Left ventricle myocardium inferior (tissue), 1 donor: ENCODE measurements at places on chromosomes 12 and 14. TPM values are rescaled to one million over a fixed set of nuclear protein-coding genes. Genes with fewer than 3 reads are reported as not detected.

Gene APOF
- not detected for total RNA-seq

GRCh38 chr14:53360829-53361228 lies 207.7 kb upstream of the DDHD1 start:
- no peak for DNase-seq

DNA sequence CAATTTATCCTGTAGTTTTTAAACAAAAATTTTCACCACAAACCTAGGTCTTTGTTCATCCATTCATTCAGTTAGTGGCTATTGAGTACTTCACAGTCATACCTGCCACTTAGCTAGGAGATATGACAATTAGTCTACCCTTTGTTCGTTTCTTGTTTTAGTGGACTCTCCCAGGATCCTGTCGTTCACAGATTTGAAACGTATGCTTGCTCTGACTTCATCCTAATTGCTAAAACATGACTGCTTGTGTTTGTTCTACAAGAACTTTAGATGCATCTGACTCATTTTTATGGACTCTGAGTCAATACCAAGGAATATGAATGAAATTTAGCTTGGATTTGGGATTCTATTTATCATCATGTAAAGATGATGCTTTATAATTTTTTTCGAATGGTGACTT lies 69.5 kb downstream of the TBC1D30 start:
- no peak for DNase-seq

Gene CABP1
- total RNA-seq = 4.2 TPM

- DNase-seq = no peak
These were observed 73.6 kb upstream of the RASSF8 start for GRCh38 chr12:25884920-25885234.

GRCh38 chr12:22722081-22722480 lies 97.1 kb downstream of the ETNK1 start:
- DNase-seq = no peak
